ENCODE measurements at places on chromosomes 12 and 14.
A peak's percentile ranks its signal among the peaks of the same experiment; 100 is the strongest.

DNA sequence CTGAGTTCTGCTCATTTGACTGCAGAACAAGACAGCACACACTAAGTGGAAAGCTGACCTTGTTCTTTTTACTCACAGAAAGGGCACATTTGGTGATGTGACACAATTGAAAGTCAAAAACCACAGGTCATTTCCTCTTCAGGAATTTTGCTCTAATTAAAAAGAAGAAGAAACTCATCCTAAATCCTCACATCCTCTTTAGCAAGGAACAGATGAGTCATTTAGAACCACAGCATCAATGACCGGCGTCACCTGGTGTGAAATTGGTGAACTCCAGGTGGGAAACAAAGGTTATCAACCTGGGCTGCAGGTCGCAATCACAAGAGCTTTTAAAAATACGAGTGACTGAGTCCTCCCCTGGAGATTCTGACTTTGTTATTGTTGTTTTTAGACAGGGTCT is 2.9 kb upstream of the RNU6-8 start:
- DNase-seq: no peak

GRCh38 chr12:80941916-80942315 is 4.2 kb upstream of the LIN7A start:
- DNase-seq: no peak

DNA sequence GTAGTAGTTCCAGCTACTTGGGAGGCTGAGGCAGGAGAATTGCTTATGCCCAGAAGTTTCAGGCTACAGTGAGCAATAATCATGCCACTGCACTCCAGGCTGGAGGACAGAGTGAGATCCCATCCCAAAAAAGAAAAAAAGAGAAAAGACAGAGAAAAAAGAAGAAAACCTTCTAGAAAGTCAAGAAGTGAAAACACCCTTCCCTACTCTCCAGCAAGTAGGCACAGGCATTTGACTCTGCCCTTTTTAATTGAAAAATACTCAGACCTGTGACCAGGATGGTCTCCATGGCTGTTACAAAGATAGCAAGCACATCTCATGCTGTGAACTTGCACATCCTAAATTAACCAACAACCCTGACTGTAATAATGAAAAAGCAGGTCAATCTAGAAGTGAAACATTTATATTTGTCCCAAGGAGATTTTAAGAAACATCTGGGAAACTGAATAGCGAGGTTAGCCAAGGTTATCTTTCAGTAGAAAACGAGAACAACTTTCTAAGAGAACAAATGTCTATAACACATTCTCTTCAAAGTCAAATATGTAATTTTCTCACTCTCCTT is 2.0 kb downstream of the TMTC1 start:
- DNase-seq: no peak

DNA sequence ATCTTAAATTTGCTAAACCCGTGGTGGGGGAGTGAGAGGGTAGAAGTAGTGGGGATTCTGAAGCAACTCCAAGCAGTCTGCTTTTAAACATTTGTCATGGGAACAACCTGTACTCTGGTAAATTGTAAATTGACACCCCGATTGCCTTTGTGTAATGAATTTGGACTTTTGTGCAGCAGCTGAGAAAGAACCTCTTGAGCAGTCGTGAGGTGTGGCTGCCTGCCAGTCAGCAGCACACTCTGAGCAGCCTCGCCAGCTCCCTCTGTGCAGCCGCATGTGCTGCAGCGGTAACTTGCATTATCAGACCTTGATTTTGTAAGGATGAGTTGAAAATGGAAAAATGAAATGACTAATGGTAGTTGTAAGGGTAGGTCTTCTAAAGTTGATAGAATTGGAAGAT is 74.3 kb downstream of the SUSD6 start:
- DNase-seq: no peak

- no peak for DNase-seq
Measured at GRCh38 chr12:51669271-51669670, 78.2 kb downstream of the SCN8A start.

- no peak for DNase-seq
Measured at GRCh38 chr12:128940090-128940888, 87.0 kb downstream of the GLT1D1 start.

DNA sequence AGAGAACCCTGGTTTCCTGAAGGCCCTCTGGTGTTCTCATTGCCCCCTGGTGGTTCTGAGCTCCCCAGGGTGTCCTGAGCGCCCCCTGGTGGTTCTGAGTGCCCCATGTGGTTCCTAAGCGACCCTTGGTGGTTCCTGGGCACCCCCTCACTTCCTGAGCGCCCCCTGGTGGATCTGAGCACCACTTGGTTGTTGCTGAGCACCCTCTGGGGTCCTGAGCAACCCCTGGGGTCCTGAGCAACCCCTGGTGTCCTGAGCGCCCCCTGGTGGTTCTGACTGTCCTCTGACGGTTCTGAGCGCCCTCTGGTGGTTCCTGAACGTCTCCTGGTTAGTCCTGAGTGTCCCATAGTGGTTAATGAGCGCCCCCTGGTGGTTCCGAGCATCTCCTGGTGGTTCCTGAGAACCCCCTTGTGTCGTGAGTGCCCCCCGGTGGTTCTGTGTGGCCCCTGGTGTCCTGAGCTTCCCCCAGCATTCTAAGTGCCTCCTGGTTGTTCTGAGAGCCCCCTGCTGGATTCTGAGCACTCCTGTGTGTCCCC is 568.3 kb downstream of the TMEM121 start:
- no peak for DNase-seq

GRCh38 chr14:77986773-77987172 is 183.4 kb upstream of the NRXN3 start:
- no peak for DNase-seq

DNA sequence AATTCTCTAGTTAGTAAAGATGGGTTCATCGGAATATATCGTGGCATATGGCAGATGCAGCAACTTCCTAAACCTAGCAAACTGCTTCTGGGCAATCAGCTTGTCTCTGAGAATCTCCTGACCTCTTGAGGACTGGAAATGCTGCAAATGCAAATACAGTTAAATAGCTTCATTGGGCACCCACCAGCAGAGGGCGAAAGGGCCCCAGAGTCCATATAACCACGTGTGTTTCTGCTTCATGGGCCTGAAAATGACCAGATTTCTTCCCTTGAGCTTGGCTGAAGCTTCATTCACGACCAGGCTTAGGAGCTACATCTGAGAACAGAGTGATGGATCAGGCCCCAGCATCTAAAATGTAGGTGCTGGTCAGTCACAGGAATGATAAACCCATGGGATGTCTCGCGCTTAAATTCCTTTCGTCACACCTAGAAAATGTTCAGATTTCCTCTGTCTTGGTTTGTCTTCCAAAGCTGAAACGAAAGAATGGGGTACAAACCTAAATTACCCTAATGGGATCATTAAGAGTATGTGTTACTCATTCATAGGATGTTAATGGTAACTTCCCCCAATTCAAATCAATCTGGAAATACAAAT is 1482.5 kb upstream of the TMEM132C start:
- DNase-seq: peak; percentile 2

DNA sequence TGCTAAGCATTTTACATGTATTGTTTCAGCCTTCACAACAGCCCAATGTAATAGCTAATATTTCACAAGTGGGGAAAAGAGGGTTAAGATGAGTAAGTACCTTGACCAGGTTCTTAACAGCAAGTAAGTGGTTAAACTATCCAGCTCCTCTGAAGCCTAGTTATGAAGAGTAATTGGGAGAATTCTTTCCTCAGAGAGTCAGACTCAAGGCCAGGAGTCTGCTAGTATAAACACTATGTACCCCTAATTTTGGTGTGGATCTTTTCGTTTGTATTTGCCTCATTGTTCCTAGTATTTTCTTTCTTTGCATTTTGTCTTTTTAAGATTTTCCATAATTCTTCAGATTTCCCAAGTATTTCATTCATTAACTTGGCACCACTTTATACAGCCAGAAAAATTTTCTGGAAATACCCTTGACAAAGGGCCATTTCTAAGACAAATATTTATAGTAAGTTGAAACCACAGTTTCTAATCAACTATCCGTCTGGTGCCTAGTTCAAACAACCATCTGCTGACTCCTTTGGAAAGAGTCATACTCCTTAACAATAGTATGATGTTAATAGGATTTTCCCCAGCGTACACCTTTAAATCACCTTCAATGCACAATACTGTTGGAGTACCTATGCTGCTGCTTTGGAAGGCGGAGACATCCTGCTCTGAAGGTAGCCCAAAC is 81.2 kb downstream of the SCAF11 start:
- DNase-seq: no peak

DNA sequence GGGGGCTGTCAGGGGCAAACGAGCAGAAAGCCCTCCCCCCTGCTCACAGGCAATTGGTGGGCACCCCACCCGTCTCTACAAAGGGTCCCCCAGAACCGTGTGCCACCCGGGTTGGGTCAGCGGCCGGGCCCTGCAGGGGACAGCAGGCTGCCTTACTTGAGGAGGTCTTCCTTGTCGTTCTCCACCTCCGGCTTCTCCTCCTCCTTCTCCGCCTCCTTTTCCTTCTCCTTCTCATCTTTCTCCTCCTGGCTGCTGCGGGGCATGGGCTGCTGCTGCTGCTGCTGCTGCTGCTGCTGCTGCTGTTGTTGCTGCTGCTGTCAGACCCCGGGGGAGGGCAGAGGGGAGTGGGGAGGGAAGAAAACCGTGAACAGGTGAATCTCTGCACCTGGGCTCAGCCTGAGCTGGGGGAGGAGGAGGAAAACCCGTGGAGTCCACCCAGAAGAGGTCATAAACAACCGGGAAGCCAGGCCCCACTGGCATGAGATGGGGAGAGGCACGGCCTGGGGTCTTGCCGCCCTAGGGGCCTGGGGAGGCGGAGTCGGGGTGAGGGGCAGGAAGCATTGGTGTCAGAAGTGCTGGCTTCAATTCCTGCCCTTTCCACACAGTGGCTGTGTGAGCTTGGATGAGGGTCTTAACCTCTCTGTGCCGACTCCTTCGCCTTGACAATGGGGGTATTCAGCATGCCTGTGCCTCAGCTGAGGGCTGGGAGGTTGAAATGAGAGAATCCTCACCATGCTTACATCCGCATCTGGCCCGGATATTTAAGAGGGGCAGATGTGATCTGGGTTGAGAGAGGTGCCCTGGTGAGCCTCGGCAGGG is 107.6 kb downstream of the RFLNA start:
- DNase-seq: no peak

DNA sequence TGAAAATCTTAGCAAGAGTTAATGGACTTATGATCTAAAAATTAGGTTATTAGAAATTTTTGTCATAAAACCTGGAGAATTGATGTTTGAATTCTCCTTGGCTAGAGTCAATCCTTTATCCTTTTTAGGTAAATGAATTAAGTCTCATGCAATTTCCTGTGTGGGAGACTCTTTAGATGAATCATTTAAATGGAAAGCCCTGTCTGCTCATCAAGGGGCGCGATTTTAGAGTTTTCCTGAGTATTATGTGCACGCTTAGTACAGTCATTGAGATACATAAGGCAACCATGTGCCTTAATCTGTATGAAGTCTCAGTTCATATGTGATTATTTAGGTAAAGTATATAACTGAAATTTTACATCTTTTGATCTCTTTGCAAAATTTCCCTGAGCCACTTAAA is 974.7 kb downstream of the NRXN3 start:
- no peak for DNase-seq

- DNase-seq: no peak
Measured at GRCh38 chr12:95470300-95470699, 3.7 kb upstream of the METAP2 start.

GRCh38 chr12:49547090-49547690 is 8.4 kb downstream of the KCNH3 start:
- DNase-seq: no peak

DNA sequence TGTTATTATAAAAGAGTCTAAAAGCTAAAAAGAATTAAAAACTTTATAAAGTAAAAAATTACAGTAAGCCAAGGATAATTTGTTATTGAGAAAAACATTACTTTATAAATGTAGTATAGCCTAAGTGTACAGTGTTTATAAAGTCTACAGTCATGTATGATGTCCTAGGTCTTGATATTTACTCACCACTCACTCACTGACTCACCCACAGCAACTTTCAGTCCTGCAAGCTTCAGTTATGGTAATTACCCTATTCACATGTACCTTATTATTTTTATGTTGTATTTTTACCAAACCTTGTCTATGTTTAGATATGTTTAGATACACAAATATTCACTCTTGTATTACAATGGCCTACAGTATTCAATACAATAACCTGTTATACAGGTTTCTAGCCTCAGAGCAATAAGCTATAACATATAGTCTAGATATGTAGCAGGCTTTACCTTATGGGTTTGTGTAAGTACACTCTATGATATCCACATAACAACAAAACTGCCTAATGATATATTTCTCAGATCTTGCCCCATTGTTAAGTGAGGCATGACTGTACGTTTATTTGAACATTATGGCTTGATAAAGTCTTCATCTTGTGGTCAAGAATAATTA is 113.7 kb upstream of the KITLG start:
- DNase-seq: no peak

All from NCI-H1048 (cell line).